NCI-H446 treated with DMSO at 0.1 percent for 48 hours (cell line): ENCODE measurements at places on chromosomes 12 and 14.

GRCh38 chr14:24310646-24311604 lies at the start of gene LTB4R:
LTB4R (plus strand) TSS chr14:24311502; CDS start chr14:24315652, 4,150 bp downstream.
- DNase-seq: no peak

DNA sequence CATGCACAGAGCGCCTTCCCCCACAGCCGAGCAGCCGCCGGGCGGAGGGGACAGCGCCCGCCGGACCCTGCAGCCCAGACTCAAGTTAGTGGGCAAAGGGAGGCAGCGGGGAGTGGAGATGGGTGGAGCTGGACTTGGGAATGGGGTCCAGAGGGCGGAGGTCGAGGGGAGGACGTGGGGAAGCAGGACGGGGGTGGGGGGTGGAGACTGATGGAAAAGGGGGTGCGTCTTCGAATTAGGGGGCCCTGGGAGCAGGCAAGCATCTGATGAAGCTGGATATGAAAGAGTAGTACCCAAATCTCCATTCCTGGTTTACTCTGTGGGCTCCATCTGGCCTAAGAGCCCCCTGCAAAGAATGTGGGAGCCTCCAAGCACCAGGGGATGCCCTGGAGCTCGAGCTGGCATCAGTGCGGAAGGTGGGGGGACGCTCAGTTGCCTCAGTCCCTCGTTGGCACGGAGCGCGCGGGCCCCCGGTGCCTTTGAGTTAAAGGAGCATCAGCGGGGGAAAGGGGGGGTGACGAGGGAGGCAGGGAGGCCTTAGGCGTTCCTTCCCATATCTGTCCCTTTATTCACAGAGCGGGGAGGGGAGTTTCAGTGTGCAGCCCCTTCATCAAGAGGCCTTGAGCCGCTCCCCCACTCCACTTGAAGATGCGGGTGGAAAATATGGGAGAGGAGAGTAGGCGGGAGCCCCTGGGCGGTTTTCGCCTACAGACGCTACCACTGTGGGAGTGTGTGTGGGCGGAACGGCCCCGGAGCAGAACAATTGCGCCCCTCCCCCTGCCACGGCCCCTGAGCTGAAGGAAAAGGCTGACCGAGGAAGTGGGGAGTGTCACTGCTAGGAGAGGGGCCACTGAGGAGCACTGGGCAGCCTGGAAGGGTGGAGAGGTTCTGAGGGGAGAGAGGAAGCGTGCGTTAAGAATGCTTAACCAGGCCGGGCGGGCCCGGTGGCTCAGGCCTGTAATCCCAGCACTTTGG lies 644 bp downstream of the NAB2 start:
- DNase-seq: no peak

GRCh38 chr14:61463664-61464285 lies 142.4 kb downstream of the PRKCH start:
- no peak for DNase-seq

DNA sequence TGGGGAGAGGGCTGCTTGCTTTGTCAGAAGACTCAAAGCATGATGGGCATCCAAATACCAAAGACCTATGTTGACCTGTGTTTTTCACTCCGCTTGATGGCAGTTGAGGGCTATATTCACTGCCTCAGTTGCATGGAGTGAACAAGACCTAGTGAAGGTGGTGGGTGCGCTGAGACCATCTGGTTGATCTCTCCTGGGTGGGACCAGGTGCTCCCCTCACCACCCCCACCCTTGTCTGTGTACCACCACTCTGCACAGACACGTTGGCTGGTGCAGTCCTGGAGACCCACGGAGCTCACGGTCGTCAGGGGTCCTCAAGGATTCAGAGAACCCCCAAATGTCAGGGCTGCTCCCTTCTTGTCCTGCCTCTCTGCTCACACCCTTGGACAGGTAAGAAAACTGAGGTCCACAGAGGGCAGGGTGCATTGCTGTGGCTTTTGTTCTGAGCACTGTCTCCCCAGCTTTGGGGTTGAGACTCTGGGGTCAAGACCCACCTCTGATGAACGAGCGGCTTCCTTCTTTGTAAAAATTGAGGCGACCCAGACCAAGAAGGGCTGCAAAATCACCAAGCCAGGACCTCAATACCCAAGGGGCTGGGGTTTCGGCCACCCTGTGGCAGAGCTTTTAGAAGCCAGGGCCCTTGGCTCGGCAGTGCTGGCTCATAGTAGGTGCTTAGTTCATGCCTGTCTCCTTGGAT lies 166.3 kb upstream of the RTL1 start:
- no peak for DNase-seq

- no peak for DNase-seq
Measured at GRCh38 chr12:112852127-112852526, 54.6 kb upstream of the OAS1 start.

- peak; percentile 92 for DNase-seq
Measured at GRCh38 chr14:42719391-42719790, 1112.7 kb downstream of the LRFN5 start.

DNA sequence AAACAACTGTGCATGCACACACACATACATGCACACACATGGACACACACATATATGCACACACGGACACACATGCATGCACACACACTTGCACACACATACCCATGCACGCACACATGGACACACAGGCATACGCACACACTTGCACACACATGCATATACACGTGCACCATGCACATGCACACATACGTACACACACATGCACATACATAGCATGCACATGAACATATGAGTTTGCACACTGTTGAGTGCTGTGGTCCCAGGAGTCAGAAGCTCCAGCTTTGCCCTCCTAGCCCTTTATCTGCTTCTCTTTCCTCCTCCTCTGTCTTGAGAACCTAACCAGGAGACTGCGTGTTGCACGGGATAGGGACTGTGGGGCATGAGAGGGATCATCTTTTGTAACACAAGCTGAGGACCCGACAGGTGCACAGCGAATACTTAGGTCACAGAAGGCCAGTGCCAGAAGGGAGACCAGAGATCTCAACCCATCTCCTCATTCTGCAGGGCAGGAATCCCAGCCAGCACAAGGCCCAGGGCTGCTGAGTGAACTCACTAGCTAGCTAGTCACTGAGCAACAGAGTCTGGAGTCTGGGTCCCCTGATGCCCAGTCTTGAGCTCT lies 3.5 kb upstream of the LRTM2 start:
- no peak for DNase-seq

DNA sequence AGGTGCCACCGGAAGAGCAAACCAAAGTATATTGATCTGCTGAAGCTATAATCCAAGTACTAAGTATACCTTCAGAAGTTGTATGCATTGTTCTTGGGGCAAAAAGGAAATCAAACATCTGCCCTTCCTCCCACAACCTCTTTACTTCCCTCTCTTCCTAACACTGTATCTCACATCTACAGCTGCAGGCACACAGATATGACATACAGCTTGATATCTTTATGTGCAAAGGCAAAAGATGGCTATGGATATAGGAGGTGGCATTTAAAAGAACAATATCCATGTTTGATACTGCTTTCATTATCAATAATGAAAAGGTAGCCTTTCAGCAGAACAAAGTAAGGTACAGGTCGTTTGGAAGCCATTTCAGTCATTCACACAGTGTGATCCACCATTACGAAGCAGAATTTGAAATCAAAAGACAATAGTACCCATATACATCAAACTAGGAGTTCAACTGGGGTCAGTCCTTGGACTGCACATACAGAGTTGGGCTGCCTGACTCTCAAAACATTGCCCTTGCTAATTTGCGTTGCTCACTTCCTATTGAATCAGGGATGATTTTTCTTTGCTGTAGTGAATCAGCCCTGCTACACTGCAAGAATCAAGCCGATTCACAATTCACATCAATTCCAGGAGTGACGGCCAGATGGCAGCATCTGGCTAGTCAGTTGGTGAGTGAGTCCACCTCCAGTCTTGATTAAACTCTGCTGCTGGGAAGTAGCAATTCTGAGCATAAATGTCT lies 8.9 kb downstream of the ANG start:
- peak; percentile 6 for DNase-seq

DNA sequence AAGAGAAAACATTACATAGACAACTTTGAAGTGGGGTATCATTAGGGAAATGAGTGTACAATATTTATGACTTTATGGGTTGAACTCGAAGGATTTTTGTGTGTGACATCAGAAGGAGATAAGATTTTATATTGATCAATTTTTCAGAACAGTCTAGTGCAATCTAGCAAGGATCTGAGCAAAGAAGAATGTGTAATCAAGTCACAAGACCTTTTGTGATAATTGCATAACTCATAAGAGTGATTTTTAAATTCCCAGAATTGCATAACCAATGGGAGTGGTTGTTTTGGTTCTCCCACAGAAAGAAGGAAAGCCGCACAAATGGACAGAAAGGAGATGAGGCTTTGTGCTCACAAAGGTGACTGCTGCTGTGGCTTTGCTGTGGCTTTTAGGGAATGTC lies 441.8 kb upstream of the FLRT2 start:
- no peak for DNase-seq

- no peak for DNase-seq
Measured at GRCh38 chr12:1542599-1542998, 51.8 kb downstream of the FBXL14 start.

DNA sequence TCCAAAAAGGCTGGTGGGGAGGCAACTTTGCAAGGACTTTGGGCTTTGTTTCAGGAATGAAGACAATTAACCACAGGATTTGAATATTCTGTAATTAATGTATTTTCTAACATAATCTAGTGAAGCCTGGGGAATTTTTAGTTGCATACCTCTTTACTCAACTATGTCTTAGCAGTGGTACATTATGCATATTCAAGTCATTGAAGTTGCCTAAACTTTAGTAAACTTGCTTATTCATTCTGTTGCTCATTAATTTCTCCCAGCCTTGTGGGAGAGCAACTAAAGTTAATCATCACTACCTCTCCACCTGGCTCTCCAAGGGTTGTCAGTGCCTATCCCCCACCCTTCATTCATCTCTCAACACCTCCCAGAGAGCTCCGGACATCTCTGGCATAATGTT lies 54.2 kb downstream of the IFNG-AS1 start:
- DNase-seq: no peak

DNA sequence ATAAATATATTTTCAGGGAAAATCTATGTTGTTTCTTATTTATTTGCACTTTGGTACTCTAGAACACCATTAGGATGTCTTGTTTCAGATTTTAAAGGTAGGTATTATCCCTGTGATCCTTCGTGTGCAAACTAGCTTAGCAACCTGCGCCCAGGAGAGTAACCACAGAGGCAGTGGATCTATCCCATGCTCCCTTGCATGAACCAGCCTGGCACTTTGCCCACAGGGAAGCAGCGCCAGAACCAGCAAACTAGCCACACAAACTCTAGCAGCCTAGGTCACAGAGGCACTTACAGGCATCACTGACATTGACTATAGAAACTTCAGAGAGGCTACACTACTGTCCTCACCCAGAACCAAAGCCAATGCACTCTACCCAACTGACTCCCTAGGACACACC lies 76.1 kb downstream of the TSHR start:
- no peak for DNase-seq

DNA sequence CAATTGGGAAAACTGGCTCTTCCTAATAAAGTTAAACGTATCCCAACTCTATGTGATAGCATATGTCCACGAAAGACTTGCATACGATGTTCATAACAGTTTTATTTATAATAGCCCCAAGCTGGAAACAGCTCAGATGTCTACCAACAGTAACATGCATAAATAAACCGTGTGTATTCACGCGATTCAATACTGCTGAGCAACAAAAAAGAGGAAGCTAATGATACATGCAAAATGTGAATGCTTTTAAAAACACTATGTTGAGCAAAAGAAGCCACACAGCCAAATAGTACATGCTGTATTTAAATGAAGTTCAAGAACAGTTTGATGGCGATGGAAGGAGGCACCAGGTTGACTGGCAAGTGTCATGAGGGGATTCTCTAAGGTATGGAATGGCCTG lies 55.7 kb downstream of the TRIM9 start:
- DNase-seq: no peak

- DNase-seq: no peak
Measured at GRCh38 chr14:29705801-29706200, 221.8 kb downstream of the PRKD1 start.

DNA sequence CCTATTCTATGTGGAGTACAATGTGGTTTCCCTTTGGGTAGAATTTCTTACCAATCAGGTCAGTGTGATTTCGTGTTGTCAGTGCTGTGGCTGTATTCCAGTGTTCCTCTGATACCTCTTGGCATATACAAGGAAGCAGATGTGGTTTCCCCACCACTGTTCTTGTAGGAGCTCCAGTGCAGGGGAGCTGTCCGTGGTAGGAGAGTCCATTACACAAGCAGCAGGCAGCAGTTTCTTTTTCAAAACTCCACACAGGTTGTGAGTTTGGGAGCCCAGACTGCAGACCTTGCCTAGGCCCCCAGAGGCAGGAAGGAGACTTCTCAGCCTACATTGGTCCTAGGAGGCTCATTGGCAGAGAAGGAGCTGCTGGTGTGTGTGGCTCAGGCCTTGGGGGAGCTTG lies 452.8 kb downstream of the AACS start:
- no peak for DNase-seq

- no peak for DNase-seq
Measured at GRCh38 chr14:94615823-94616570, 3.8 kb downstream of the SERPINA3 start.

DNA sequence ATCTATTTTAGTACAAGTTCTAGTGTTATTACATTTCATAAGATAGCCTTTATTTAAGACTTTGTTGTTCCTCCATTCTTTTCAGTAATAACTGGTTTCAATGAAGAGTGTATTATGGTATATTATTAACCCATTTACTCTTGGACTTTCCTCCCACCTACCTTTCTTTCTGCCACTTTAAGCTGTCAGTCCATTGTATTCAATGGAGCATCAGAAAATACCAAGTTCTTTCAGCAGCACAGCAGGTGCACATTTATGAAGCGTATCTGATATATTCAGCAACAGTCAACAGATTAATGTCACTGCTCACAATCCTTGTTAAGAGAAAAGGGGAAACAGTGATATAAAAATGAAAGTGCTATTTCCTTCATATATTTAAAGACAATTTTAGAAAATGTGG lies 660.9 kb downstream of the C12orf50 start:
- DNase-seq: peak; percentile 53

DNA sequence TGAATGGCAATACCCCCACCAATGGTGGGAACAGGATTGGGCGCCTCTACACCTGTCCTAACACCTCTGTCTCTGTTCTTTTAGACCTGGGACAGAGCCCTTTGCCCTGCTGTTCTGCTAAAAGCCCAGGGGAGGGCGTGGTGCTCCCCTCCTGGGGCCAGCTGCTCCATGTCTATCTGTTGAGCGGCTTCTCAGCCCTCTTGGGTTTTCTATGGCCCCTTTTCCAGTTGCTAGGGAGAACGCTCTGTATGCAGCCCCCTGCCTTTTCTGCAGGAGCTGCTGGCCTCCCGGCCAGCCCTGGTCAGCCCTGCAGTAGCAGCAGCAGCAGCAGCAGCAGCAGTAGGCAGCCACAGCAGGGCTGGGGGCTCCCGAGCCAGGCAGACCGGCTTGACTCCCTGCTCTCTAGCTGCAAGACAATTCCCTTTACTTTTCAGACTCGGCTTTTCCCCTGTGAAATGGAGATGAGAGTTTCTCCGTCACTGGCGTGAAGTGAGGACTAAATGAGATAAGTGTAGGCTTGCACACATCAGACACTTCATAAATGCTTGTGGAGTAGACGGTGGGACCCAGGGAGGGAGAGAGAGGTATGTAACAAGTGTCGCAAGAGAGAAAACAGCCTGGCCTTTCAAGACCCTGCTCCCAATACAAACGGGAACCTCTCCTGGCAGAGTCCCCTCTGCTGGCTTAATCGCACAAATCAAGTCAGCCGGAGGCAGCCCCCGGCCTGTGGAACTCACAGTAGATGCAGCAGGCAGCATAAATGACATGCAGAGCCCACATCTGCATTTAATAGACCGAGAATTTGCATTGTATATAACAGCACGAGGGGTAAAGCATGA lies 1.0 kb downstream of the RTL1 start:
- DNase-seq: no peak

GRCh38 chr12:128825835-128826234 lies 2.1 kb upstream of the SLC15A4 start:
- DNase-seq: peak; percentile 6

- DNase-seq: no peak
Measured at GRCh38 chr14:90060965-90061684, 669 bp upstream of the KCNK13 start.

GRCh38 chr12:73414926-73415325 lies 1122.7 kb upstream of the ATXN7L3B start:
- no peak for DNase-seq
